ENCODE measurements at places on chromosomes 11 and 22.

- DNase-seq, result no peak
Observed at GRCh38 chr22:39574779-39575551, 4.4 kb downstream of the CACNA1I start.

GRCh38 chr22:28670756-28671155 lies 8.9 kb downstream of the TTC28 start:
- DNase-seq, result no peak

DNA sequence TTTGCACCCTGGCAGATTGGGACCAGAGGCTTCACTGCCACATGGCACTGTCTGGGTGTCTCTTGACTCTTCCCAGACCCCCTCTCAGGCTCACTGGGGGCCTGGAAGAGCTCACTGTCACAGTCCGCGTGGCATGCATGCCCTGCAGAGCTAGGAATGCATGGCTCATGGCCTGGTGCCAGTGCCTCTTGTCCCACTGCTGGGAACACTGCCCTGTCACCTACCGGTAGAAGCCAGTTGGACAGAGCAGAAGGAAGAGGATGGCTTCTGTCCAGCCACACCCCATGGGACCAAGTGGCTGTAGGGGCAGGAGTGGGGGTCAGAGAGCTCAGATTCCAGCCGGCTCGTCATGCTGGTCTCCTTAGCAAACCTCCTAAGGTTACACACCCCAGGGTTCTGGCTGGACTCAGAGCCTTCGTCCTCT lies 29.7 kb downstream of the MB start:
- DNase-seq, result no peak

DNA sequence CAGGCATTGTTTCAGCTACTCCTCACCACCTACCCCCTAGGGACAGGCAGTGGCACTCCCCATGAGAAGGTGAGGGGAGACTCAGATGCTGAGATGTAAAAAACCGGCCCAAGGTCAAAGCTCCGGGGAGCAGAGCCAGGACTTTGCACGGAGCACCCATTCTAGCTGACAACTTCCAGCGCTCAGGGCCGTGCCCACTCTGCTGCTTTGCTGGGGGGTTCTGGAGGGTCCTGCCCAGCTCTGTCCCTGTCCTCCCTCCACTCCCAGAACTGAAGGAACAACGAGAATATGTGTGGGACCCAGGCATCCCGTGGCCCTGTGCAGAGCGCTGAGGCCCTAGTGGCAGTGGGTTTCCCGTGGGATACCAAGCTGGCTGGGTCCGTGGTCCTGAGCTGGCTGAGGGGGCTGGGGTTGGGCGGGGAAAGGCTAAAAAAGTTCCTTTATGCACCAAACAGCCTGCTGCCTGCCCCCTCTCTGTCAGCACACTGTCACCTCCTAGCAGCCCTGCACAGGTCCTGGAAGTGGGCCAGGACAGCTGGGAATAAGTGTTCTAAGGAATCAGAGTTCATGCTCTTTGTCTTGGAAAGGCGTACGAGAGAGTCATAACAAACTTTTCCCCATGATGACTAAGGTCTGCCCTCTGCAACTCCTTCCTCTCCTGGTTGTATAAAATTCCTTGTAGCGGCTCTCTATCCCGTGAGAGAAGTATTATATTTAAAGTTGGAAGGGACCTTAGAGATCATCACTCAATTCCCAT lies 1.9 kb downstream of the MS4A10 start:
- DNase-seq, result no peak

GRCh38 chr11:41613326-41613725 lies 153.9 kb upstream of the LRRC4C start:
- DNase-seq, result no peak

- no peak for DNase-seq
Observed at GRCh38 chr22:37299969-37300509, 17.7 kb downstream of the CYTH4 start.

- no peak for DNase-seq
Observed at GRCh38 chr11:69211540-69211919, 55.8 kb downstream of the SMIM38 start.

DNA sequence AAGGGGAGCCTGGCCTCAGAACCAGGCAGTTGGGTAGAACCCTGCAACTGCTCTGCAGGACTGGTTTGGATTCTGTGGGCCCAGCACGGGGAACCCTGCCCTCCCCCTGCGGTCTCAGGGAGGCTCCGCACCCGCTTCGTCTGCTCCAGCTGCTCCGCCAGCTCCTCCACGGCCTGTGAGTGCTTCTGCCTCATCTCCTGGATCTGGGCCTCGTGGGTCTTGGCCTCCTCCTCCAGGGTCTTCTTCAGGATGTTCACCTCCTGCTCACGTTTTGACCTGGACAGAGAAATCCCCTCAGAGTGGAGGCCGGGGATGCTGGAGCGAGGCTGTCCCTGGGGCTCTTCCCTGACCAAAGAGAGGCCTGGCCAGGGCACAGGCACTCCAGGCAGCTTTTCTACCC lies 41.9 kb downstream of the APOL1 start:
- no peak for DNase-seq

GRCh38 chr11:60029015-60029632 lies 11.1 kb upstream of the OOSP2 start:
- no peak for DNase-seq

- peak; percentile 21 for DNase-seq
Observed at GRCh38 chr11:88552379-88553062, 215.0 kb upstream of the CTSC start.

GRCh38 chr11:111355956-111356659 lies 23.0 kb downstream of the POU2AF1 start:
- no peak for DNase-seq

DNA sequence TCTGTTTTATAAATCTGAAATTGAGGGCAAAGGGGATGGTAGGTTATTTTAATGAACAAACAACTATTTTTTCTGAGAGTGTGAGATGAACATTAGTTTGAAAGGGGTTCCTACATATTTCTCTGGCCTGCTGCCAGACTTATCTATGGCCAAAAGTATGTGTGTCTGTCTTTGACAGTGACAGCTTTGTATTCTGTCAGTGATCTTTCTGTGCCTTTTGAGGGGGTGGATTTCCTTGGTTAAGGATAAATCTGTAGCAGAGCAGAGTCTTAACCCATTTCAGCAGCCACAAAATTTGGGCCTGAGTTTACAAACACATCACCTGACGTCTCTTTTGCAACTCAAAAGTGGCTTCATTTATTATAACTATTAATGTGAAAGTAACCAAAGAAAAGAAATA lies 30.9 kb downstream of the ZFTA start:
- no peak for DNase-seq

- no peak for DNase-seq
Observed at GRCh38 chr22:21837248-21837979, 30.0 kb downstream of the MAPK1 start.

GRCh38 chr11:96197801-96198701 lies 144.9 kb downstream of the MAML2 start:
- DNase-seq, result no peak

- DNase-seq, result no peak
Observed at GRCh38 chr11:5124891-5125620, 13.1 kb downstream of the OR52A5 start.

- no peak for DNase-seq
Observed at GRCh38 chr22:34390400-34390799, 470.1 kb upstream of the LARGE1 start.

- no peak for DNase-seq
Observed at GRCh38 chr22:23008896-23009295, 61.4 kb upstream of the GNAZ start.

DNA sequence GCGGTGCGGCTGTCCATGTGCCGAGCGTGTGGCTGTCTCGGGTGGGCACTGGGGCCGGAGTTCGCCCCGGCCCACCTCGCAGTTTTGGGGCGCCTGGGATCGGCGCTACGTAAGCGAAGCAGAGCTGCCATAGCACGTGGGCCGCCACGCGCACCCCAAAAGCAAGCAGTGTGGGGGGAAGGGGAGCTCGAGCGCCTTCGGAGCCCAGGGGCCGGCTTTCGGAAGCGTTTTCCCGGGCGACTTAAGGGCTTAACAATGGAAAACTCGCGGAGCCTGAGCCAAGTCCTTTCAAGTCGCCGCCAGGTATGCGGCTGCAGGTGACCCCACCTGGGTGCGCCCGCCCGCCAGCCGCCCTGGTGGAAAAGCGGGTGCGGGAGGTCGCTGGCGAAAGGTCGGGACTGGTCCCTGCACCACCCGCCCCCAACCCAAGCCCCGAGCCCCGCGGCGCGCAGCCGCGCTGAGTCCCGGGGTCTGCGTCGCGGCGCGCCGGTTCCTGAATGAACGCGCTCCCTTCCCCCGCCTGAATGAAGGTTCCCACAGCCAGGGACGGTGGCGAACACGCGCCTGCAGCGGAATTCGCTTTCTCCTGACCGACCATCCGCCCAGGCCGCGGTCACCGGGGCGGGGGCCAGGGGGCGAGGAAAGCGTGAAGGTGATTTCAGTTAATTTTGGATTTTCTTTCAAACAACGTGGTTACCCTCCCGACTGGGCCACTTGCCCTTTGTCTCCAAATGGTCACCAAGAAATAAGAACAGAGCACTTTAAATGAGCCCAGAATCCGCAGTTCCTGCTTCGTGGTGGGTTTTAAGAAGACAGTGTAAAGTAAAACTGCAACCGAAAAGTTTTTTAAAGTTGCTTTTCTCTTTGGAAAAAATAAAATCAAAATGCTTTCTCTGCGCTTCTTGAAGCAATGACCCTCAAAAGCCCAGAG lies 2.8 kb upstream of the CCND1 start:
- DNase-seq, result no peak

DNA sequence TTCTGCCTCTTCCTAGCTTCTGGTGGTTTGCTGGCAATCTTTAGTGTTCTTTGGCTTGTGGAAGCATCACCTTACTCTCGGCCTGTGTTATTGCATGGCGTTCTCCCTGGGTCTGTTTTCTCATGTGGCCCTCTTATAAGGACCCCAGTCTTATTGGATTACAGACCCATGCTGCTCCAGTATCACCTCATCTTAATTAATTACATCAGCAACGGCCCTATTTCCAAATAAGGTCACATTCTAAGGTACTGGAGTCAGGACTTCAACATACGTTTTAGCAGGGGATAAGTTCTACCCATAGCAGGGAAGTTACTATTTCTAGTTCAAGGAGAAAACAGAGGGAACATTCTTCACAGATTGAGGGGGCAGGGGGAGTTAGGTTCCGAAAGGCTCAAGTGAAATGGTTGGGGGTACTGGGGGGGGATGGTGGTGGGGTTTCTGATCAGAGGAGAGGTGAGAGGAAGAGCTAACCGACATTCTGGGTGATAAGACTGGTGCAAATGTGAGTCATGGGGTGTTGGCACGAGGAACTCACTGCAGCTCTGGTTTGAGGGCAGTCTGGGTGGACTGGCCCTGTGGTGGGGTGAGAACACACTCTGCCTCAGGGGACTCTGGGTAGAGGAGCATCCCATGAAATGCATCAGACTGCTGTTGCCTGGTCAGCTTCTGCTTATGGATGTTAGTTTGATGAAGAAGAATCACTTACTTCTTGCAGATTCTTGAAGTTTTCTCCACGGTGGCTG lies 51.5 kb upstream of the ZBED5 start:
- no peak for DNase-seq

DNA sequence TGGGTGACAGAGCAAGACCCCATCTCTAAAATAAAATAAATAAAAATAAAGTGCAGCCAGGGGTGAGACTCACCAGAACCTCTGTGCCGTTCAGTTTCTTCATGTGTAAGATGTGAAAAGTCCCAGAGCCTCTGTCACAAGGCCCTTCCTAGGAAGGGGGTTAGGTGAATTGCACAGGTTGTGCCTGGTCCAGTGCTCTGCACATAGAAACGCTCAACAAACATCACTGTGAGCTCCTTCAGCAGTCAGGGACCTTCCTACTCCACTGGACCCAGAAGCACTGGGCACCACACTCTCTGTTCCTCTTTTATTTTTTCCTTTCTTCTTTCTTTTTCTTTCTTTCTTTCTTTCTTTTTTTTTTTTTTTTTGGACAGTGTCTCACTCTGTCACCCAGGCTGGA lies 22.3 kb downstream of the MRPL21 start:
- no peak for DNase-seq

DNA sequence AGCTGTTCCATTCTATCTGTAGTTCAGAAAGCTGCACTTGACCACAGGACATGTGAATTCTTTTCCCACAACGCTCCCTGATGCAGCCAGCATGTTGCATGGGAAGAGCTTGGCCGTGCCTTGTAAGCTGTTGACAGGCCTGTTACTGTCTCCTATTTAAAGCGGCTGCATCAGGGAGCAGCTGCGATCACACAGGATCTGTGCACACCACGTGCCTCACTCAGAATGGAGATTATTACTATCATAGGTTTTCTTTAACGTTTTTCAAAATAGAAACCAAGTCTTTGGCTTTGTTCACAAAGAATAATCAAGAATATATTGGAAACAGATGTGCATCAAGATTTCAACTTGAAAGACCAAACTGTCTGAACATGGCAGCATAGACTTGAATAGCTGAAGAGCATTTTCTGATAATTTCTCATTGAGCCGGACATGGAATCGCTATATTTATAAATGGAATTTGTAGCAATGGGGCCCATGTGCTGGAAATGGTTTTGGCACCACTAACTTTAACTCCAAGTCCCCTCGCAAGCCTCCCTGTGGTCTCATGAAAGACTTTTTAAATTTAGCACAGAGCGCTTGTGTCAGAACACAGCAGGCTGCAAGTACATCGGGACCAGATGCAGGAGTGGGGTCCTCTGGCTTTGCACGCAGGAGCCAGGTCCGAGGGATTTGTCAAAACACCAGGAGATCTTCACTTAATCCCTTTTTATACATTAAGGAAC lies 40.8 kb upstream of the MYO18B start:
- no peak for DNase-seq

- DNase-seq, result no peak
Observed at GRCh38 chr11:45182902-45183301, 36.5 kb downstream of the PRDM11 start.

DNA sequence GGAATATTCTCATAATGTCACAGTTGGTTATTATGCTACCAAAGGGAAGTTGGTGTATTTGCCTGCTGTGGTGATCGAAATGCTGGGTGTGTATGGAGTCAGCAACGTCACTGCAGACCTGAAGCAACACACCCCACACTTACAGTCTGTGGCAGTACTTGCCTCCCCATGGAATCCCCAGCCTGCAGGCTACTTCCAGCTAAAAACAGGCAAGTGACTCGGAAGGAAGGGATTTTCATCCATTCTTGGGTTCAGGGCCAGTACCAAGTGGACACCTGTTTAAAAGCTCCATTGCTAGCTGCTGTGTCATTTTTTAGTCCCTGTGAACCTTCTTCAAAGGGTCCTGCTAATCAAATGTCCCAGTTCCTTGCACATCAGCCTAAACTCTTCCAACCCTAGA lies 149.6 kb downstream of the C11orf91 start:
- DNase-seq, result no peak

DNA sequence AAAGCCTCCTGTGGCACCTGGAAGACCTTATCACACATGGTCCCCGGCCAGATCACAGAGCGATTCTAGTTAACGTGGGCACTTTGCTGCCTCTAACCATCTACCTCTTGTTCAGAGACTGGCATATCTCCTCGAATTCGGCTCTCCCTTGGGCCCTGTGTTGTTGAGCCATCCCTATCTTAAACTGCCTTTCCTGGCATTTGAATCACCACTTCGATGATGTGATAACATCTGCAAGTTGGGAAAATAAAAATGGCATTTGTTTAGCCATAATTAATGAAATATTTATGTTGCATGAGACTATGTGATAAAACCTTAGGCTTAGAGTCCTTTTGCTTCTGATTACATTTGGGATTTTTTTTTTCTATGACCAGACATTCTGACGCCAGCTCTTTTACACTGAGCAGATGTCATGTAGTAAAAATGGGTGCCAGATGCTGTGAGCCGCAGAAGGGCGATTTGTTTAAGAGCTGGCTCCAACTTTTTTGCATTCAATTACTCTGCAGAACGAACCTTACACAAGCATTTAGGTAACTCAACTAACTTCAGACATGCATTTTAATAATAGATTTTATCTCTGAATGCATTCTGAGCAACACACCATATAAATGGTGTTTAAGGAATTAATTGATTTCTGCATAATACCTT lies 58.5 kb upstream of the PARVA start:
- no peak for DNase-seq

- no peak for DNase-seq
Observed at GRCh38 chr11:133081730-133082452, 450.4 kb downstream of the OPCML start.

All from CD4-positive, alpha-beta T cell treated with Interleukin-15 for 4 hours (primary cell).